Thyroid gland (tissue), 4 donors: ENCODE measurements at places on chromosomes 3 and 15. TPM values are rescaled to one million over a fixed set of nuclear protein-coding genes. Genes with fewer than 3 reads are reported as not detected.
A peak's percentile ranks its signal among the peaks of the same experiment; 100 is the strongest.

DNA sequence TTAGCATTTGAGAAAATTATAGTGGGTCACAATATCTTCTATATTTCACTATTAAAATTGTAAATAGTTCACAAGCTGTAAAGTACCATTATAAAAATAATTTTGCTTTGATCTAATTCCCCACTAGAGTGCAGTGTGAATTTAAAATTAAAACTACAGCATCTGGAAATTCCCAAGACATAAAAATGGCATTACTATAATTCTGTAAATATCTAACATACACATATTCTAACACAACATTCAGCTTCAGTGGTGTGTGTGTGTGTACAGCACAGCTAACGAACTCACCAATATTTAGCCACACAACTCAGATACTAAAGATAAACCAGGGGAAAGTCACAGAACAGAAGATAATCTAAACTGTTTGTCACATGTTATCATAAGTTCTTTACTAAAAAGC, 424.9 kb upstream of the ZNF385D start:
- no peak overlapping the region for H3K27ac ChIP-seq
- DNase-seq = no peak
- no peaks in the 10 kb centered on the region for H3K36me3 ChIP-seq
- H3K4me1 ChIP-seq = no peaks in the 10 kb centered on the region
- no peaks in the 10 kb centered on the region for H3K27me3 ChIP-seq
- no peak overlapping the region for H3K4me3 ChIP-seq

DNA sequence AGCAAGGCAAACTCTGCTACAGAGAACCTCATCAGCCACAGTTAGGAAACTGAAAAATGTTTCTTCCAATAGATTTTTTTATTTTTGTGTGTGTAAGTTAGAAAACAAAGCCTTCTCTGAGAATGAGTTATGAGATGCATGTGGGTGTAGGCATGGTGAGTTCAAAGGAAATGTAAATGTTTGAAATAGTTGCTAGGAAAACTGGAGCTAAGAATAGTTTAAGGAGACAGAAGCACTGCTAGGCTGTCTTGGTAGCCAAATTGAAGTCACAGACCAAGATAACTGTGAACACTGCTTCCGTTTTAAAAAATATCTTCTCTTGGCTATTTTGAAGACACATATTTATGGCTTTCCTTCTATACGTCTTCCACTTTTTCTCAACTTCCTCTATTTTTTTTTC, 1501.2 kb upstream of the CADM2 start:
- H3K27me3 ChIP-seq = no peaks in the 10 kb centered on the region
- H3K36me3 ChIP-seq = no peaks in the 10 kb centered on the region
- no peak for DNase-seq
- no peak overlapping the region for H3K4me3 ChIP-seq
- H3K27ac ChIP-seq = no peak overlapping the region

GRCh38 chr15:72011302-72011942, 106.5 kb downstream of the MYO9A start:
- DNase-seq = no peak
- no peak overlapping the region for H3K4me3 ChIP-seq
- H3K4me1 ChIP-seq = no peaks in the 10 kb centered on the region

DNA sequence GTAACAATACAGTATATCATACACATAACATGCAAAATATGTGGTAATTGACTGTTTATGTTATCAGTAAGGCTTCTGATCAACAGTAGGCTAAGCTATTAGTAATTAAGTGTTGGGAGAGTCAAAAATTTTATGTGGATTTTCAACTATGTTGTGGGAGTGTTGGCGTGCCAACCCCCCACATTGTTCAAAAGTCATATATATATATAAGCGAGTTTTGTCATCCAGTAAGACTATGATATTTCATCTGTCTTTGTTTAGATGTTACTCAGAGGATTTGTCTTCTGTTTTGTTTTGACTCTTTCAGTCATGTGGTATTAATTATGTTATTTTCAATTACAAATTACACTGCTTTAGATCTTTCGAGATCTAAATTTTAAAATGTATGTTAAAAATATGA, 51.0 kb upstream of the RAP2B start:
- DNase-seq = no peak
- no peak overlapping the region for H3K27ac ChIP-seq
- H3K36me3 ChIP-seq = no peaks in the 10 kb centered on the region
- no peaks in the 10 kb centered on the region for H3K27me3 ChIP-seq
- no peak overlapping the region for H3K4me3 ChIP-seq

- DNase-seq = no peak
- no peak overlapping the region for H3K27ac ChIP-seq
- no peaks in the 10 kb centered on the region for H3K27me3 ChIP-seq
- H3K4me3 ChIP-seq = no peak overlapping the region
- H3K36me3 ChIP-seq = no peaks in the 10 kb centered on the region
Measured at GRCh38 chr3:30855400-30856292, 38.8 kb downstream of the GADL1 start.

DNA sequence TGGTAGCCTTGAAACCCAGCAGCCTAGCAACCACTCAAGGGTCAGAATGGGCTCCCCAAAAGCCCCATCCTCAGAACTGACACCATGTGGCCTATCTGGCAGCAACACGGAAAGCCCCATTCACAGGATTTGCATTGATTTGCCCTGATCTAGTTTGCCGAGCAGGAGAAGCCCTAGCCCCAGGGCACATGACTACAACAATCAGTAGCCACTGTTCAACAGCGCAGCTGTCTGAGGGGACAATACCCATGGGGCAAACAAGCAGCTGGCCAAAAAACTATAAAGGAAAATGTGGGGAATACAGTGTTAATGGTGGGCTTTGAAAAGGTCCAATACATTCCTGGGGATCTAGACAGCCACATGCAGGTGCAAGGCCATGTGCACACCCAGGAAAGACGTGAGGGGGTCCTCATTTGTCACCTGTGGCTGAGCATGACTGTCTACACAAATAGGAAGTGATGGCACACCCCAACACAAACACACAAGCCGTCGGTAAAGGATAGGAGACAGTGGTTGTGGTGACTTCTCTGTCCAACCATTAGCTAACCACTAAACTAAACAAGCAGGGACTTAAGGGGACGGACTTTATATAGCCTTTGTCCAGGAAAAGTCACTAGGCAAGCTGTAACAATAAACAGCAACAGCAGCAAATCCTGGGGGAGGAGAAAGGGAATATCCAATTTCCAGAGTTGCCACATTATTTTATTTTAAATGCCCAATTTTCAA, 113.7 kb downstream of the LRIG1 start:
- DNase-seq = no peak
- peaks cover 10% of the 10 kb centered on the region for H3K4me1 ChIP-seq
- H3K27ac ChIP-seq = no peak overlapping the region
- H3K36me3 ChIP-seq = peaks cover 36% of the 10 kb centered on the region

GRCh38 chr15:59131969-59132562, 27.1 kb downstream of the CCNB2 start:
- H3K4me1 ChIP-seq = no peaks in the 10 kb centered on the region
- H3K27me3 ChIP-seq = no peaks in the 10 kb centered on the region
- no peak for DNase-seq
- H3K4me3 ChIP-seq = no peak overlapping the region
- no peak overlapping the region for H3K27ac ChIP-seq

GRCh38 chr3:122481390-122481789, 33.3 kb downstream of the KPNA1 start:
- no peaks in the 10 kb centered on the region for H3K4me1 ChIP-seq
- H3K27me3 ChIP-seq = no peaks in the 10 kb centered on the region
- no peaks in the 10 kb centered on the region for H3K36me3 ChIP-seq
- no peak for DNase-seq
- no peak overlapping the region for H3K4me3 ChIP-seq
- no peak overlapping the region for H3K27ac ChIP-seq

- H3K27me3 ChIP-seq = no peaks in the 10 kb centered on the region
- DNase-seq = no peak
- no peak overlapping the region for H3K27ac ChIP-seq
Measured at GRCh38 chr3:195034541-195034940, 236.4 kb downstream of the XXYLT1 start.

DNA sequence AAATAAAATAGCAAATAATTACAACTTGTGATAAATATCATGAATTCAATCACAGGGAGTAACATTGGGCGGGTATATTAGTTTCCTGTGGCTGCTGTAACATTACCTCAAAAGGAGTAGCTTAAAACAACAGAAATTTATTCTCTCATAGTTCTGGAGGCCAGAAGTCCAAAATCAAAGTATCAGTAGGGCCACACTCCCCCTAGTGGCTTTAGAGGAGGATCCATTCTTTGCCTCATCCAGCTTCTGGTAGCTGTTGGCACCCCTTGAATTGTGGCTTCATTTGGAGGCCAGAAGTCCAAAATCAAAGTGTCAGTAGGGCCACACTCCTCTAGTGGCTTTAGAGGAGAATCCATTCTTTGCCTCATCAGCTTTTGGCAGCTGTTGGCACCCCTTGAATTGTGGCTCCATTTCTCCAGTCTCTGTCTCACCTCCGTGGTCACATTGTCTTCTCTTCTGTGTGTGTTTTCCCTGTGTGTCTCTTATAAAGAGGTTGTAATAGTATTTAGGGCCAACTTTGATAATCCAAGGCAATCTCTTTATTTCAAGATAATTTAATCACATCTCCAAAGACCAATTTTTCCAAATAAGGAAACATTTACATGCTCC, 3.1 kb upstream of the CFAP20DC start:
- H3K4me1 ChIP-seq = no peaks in the 10 kb centered on the region
- H3K27ac ChIP-seq = no peak overlapping the region
- H3K36me3 ChIP-seq = no peaks in the 10 kb centered on the region
- no peaks in the 10 kb centered on the region for H3K27me3 ChIP-seq
- no peak overlapping the region for H3K4me3 ChIP-seq

DNA sequence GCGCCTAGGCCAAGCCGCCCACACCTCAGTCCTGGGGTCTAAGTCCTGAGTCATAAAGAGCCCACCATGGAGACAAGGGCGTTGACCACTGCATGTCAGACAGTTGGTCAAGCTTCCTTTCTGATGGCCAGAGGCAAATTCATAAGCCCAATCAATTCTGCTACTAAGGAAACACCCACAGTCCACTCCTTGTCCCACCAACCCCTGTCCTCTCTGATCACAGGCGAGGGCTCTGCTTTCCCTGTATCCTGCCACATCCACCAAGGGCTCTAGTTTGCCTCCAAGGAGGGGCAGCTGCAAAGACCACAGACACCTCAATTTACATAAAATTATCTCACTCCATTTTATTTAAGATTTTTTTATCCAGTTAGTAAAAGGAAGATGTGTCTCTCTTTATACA, 25.3 kb downstream of the CHAC1 start:
- no peak for DNase-seq
- H3K36me3 ChIP-seq = peaks cover 67% of the 10 kb centered on the region
- no peaks in the 10 kb centered on the region for H3K27me3 ChIP-seq
- no peaks in the 10 kb centered on the region for H3K4me1 ChIP-seq

DNA sequence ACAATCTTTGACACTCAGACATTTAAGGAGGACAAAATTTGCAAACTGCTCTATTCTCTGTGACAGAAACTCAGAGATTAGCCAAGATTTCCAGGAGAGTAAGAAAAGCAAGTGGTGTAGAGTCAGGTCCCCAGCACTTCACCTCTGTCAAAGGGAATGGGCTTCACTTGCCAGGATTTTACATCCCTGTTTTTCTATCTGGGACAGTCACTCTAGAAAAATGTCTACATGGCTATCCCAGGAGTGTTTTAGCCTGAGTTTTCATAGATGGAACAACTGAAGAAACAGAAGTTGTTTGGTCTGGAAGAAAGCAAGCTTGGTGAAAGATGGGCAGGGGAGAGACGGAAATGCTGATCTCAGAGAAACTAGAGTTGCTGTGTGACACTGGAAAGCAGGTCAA, 3.0 kb downstream of the FAM219B start:
- no peak overlapping the region for H3K27ac ChIP-seq
- H3K27me3 ChIP-seq = no peaks in the 10 kb centered on the region
- DNase-seq = no peak
- peaks cover 37% of the 10 kb centered on the region for H3K36me3 ChIP-seq
- peaks cover 25% of the 10 kb centered on the region for H3K4me1 ChIP-seq

DNA sequence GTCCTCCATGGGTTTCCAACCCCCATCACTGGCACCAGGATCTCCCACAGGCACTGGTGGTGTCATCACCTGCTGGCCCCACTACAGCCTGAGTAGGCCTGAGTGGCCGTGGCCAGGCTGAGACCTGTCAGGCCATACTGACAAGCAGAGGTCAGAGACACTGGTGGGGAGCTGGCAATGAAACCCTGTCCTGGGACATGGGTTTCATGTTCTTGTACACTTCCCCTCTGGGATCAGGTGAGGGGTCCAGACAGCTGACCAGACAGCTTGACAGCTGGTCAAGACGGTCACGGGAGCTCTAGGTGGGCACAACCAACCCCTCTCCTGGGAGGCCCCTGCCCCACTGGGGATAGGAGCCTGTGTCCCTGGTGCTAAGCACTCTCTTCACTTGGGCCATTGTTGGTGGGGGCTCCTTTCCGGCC, 13.1 kb downstream of the ZBTB47 start:
- H3K4me1 ChIP-seq = no peaks in the 10 kb centered on the region
- no peak overlapping the region for H3K4me3 ChIP-seq
- no peaks in the 10 kb centered on the region for H3K36me3 ChIP-seq

GRCh38 chr3:151538456-151539393, 77.9 kb upstream of the IGSF10 start:
- no peaks in the 10 kb centered on the region for H3K36me3 ChIP-seq
- peaks cover 13% of the 10 kb centered on the region for H3K4me1 ChIP-seq
- peak; percentile 62 for DNase-seq
- no peaks in the 10 kb centered on the region for H3K27me3 ChIP-seq
- peak overlapping the region; percentile 33 for H3K27ac ChIP-seq

DNA sequence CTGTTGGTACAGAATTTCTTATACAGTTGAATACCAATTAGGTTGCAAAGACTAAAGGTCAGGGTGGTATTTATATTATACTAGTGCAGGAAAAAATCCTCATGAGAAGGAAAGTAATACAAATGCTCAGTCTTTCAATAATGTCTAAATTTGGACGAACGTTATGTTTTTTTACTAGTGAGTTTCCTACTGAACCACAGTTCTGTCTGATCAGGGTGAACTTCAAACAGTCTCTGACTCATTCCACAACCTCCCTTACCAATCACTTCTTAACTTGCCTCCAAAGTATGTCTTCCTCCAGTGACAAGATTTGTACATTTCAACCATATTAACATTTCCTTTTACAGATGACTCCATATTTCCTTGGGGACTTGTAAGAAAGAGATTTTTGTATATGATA, 3.4 kb downstream of the TMEM212 start:
- H3K4me3 ChIP-seq = no peak overlapping the region
- no peaks in the 10 kb centered on the region for H3K36me3 ChIP-seq
- no peak overlapping the region for H3K27ac ChIP-seq
- DNase-seq = no peak

DNA sequence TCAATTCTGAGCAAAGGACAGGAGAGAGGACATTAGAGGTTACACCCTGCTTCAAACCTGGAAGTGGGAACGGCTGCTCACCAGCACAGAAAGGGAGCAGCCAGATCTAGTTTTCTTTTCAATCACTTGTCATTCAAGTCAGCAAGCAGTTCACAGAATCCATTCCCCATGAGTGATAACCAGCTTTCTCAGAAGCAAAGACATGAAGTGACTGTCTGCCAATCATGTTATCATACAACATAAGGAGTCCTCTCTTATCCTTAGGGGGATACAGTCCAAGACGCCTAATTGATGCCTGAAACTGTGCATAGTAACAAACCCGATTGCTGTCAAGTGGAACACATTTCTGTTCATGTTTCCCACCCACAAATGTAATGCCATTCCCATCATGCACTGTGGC, 54.7 kb downstream of the FAM98B start:
- no peak overlapping the region for H3K4me3 ChIP-seq
- H3K27me3 ChIP-seq = no peaks in the 10 kb centered on the region
- H3K27ac ChIP-seq = no peak overlapping the region

Gene TWF2
- 61.1 TPM for total RNA-seq

Gene LRRC34
- total RNA-seq = 6.6 TPM

Gene BTLA
- total RNA-seq = not detected

Gene TMEM108
- 4.9 TPM for total RNA-seq

Gene RTP1
- total RNA-seq = not detected
